ENCODE measurements at places on chromosomes 5 and 9.
A peak's percentile ranks its signal among the peaks of the same experiment; 100 is the strongest.

DNA sequence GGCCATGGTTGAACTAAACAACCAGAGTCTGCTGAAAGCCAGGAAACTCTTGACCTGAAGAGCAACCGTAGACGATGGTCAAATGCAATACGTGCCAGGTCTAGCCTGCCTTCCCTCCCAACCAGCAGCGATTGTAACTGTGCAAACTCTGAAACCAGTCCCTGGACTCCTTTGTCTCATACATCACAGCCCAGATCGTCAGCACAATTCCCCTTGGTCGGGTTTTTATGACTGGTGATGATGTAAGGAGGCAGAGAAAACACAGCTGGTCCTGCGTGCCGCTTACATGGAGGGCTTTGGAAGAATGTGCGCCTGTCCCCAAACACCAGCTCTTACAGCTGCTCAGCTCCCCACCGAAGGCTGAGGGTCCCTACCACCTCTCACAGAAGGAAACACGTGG is 24.6 kb downstream of the SMIM23 start:
- no peak for DNase-seq

- no peak for DNase-seq
These were observed 180.5 kb downstream of the PIK3R1 start for GRCh38 chr5:68395926-68396511.

DNA sequence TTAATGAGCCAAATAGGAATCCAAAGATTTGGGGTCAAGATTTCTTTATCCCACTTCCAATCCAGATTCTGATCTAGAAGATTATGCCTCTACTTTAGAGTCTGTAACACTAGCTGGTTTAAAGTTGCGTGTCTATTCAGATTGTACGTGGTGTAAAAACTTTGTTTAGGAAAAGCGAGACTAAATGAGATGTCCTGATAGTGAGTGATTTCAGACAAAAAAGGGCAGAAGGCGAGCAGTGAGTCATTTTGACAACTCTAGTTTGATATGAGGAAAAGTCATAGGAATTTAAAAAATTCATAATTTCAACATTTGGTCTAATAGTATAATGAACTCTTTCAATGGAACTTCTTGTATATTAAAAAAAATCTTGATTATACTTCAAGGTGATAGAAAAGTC is 119.6 kb upstream of the KLF9 start:
- no peak for DNase-seq

- no peak for DNase-seq
These were observed 38.9 kb upstream of the CTXN3 start for GRCh38 chr5:127609957-127610356.

DNA sequence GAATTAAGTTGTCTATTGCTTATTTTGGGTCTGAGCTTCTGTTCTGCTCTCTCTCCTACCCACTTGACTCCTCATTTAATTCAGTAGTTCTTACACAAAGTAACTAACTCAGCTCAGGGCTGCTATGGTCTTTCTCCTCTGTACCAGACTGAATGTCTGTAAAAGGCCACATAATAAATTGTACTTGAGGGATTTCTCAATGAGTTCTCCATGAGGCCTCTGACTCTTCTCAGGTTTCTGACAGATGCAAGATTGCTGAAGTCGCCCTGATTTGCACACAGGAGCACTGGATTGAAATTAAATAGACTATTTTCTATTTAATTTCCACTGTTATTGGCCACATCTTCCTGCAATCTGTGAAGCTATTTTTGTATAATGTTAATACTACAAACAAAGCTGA is 2.9 kb downstream of the IQGAP2 start:
- no peak for DNase-seq

GRCh38 chr9:70488793-70489105 is 74.3 kb upstream of the KLF9 start:
- no peak for DNase-seq

GRCh38 chr5:151449839-151450238 is 2.4 kb downstream of the SLC36A1 start:
- no peak for DNase-seq

GRCh38 chr5:24589566-24589965 is 55.2 kb downstream of the CDH10 start:
- DNase-seq: no peak

DNA sequence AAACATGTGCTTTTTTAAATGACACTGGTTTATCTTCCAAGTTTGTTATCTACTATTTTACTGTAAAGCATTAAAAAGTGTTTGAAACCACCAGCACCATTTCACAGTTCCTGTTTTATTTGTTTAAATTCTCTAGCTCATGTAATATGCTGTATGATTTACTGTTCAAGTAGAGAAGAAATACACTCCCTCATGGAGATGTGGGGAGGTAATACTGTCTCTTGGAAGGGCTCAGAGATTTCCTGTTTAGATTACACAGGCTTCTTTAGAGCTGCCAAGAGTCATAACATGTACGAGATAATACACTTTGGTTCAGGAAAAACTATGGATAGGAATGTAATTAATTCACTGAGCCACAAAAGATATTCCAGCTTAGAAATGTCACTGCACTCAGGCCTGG is 135.0 kb upstream of the CCDC152 start:
- no peak for DNase-seq

DNA sequence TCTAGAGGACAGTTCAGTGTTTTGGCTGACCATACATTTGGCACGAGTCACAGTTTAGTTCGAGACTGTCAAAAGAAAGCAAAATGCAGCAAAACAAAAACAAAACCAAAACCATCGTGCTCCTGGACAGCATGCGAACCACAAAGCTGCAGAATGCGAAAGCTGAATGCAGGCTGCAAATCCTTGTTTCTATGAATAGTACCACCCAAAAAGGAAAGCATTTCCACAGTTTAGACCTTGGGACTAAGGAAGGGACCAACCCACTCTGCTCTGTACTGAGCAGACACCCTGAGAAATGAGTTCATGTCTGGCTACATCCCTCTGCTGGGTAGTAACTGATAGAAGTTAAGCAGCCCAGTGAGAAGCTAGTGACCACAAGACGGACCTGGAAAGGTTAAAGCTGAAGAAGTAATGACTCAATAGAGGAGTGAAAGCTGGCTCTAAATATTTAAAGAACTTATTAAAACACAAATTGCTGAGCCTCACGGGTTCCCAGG is 3.9 kb downstream of the GCNT4 start:
- no peak for DNase-seq

GRCh38 chr5:34709861-34710673 is 53.9 kb downstream of the RAI14 start:
- no peak for DNase-seq

GRCh38 chr9:120608421-120608820 is 28.5 kb upstream of the CDK5RAP2 start:
- DNase-seq: no peak

DNA sequence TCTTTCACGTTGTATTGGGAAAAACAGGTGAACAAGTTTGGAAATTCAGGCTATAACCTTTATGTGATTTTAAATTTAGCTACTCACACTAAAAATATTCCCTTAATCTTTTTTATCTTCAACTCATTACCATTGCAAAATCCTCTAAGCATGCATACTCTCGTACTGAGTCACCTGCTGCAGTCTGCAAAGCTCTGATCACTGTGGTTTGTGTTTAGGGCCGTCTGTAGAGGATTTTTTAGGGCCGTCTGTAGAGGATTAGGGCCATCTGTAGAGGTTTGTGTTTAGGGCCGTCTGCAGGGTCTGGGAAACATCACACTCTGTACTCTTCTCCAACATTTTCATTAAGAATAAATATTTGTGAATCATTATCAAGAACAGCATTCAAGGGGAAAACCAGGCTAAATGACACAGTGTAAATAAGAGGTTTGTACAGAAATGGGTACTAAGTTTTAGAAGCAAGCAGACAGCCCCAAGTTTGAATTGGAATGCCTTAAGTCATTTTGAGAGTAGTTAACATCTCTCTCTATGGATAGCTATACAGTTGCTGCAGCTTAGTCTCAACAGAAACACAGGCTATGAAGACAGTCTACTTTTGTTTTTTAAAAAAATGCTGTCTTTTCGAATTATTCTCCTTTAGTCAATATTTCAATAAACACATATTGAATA is 155.0 kb upstream of the TSLP start:
- DNase-seq: no peak

DNA sequence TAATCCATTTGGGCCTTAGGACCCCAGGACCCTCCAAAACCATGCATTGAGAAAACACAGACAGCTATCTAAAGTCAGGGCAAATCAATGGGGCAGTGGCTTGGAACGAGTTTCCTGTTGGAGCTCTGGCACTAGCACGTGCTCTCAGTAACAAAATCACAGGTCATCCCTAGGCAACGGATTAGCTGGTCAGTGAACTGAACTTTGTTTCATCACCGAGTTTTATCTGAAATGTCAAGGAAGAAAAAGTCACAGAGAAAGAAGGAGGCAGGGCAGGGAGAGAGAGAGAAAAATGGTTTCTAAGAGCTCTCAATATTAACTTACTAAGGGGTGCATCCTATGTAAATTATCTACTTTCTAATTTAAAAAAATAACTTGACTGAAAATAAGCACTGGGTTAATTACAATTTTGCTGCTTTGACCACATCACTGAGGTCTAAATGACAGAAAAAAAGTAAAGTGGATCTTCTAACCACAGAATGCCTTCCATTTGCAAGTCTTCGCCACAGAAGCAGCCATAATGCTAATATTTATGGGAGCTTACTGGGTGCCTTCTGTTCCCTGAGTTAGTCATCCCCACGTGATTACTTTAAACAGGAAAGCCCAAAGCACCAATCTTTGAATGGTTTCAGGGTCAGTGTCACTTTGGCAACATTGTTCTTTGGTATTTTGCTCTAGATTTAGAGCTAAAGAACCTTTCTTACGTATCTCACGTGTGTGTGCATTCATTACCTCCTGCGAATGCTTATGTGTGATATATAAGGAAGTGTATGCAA is 503.9 kb downstream of the RASEF start:
- no peak for DNase-seq

DNA sequence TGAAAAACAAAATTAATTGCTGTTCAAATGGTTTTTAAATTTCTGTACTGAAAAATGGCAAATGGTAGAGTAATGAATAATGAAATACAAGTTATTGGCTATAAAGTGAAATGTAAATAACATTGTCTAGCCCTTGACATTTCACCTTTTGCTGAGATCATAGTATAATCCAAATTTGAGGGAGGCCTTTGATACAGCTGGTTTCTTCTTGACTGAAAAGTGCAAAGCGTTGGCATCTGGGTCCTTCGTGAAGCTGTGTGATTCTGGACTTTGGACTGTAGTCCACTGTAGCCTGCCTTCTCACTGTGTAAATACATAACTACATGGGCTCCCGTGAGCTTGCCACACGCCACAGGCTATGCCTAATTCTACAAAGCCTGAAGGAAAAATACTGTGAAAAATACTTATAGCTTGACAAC is 52.3 kb downstream of the ARHGEF28 start:
- DNase-seq: no peak

DNA sequence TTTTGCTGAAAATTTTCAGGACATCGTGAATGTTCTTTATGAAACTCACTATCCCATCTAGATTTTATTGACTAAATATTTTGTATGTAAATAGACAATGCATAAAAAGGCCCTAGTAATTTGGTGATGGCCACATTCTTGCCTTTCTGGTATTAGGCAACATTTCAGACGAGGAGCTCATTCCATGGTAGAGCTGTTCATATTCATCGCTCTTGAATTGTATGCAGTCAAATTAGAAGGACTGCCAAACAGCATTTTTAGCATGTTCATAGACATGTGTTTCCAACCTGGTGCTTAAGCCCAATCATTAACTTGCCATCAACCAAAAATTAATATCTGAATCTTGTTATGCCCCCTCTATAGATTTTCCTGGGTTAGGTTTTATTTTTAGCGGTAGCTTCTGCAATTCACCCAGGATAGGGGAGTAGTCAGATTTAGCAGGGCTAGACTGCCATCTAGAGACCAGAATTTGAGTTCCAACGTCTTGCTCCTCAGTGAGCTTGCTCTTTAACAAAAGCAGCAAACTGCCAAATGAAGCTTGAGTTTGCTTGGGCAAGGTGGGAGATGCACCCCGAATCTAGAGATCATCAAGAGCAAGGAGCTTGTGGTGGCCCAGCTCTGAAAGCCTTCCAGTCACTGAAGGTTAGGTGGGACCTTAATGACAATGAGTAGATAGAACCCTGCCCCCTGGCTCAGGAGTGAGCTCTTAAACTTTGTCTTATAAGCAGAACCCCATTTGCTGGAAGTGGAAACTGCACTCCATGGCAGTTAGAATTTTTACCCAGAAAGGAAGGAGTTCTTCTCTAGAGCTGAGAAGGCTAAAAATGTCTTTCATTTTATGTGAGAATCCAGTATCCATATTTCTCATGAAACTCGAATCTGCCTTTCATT is 456.2 kb downstream of the RASEF start:
- DNase-seq: peak; percentile 54

- no peak for DNase-seq
These were observed 382.6 kb downstream of the DMRTA1 start for GRCh38 chr9:22829236-22829635.

DNA sequence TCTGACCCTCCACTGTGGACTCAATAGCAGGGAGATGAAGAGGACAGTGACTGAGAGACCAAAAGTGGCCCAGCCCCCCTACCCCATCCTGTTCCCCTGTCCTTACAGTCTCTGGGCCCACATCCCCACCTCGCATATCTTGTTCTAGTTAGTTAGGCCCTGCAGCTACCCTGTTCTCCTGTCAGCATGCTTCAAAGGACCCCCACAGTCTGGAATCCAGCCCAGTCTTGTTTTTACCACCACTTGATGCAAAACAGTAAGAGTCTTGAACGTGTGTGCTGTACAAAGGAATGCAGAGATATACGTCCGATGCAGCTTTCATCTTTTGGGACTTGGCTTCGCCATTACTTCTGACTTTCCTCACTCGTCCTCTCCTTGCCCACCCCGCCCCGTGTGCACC is 12.2 kb upstream of the POMT1 start:
- DNase-seq: no peak

GRCh38 chr5:177393206-177393765 is 7.2 kb downstream of the PFN3 start:
- no peak for DNase-seq

- no peak for DNase-seq
These were observed 426.5 kb upstream of the CD180 start for GRCh38 chr5:67623078-67623477.

DNA sequence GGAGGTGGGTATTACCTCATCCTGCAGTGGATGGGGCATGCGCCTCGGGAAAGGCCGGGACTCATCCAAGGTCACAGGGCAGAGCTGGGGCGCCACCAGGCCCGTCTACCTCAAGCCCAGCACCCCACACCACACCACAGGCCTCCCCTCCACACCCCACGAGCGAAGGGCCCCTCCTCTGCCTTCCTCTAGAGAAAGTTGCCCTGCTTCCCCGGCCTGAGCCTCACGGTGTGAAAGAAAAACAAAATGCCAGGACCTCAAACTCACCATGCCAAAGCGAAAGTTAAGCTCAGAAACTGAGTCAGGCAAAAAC is 161.1 kb downstream of the COL23A1 start:
- DNase-seq: no peak

DNA sequence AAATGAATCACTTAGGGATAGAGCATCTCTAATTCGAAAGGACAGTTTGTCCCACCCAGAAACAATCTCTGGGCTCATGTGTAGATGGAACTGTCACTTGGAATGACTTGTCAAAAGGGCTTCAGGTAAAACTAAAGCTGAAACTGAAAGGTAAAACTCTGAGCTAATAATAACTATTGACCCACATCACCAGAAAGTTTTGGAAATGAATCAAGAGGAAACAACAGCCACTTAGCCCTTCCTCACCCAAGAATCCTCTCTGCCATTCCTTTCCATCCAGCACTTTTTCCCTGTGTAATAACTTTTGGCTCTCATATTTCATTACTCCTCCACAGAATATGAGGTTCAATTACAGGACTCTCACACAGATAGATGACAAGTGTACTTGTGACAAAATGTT is 14.0 kb upstream of the GLRX start:
- no peak for DNase-seq
